Activated T-cell treated with anti-CD3 and anti-CD28 coated beads, Interleukin-2, amount 50 U/mL, for 72 hours (primary cell): ENCODE measurements at places on chromosomes 5 and 9. TPM values are rescaled to one million over a fixed set of nuclear protein-coding genes. Genes with fewer than 3 reads are reported as not detected.

Gene PPP3R2
- total RNA-seq, result not detected

Gene SEMA6A
- 0.50 TPM for total RNA-seq

Gene SPATA31A3
- not detected for total RNA-seq

Gene ACER2
- 2.4 TPM for total RNA-seq

Gene NUTM2G
- not detected for total RNA-seq
